ENCODE measurements at places on chromosomes 5 and 9.

GRCh38 chr5:156295431-156295830, 31.5 kb upstream of the SGCD start:
- no peak for DNase-seq

DNA sequence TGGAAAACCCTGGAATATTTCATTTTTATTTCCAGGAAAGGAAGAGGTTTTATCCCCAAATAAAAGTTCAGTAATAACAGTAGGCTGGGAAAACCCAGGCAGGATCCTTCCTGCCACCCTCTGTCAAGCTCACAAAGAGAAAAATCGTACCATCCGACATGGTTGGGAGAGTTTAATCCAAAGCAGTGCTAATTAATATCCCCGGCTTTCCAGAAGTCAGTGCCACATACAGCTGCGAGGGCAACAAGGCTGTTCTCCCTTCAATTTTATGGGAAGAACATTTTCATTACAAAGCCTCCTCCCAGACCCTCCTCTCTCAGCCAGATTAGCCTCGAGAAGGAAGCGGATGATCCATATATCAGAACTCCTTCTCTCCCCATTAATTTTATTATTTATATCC, 95.5 kb downstream of the PAX5 start:
- DNase-seq = no peak

DNA sequence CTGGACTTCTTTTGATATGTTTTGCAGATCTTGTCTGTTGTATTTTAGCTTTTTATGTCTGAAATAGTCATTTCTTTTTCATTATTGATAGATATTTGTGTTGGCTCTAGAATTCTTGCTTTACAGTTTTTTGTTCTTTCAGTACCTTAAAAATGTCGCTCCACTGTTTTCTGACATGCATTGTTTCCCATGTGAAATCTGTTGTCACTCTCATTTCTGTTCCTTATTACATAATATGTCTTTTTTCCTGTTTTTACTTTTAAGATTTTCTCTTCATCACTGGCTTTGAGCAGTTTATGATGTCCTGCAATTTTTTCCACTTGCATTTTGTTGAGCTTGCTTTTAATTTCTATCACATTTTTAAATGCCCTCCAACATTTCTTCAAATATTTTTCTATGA, 270.4 kb upstream of the TARS1 start:
- DNase-seq = no peak

GRCh38 chr5:10904862-10905432, 143.9 kb upstream of the DAP start:
- DNase-seq = no peak

GRCh38 chr9:1461812-1462211, 411.7 kb downstream of the DMRT2 start:
- DNase-seq = no peak

DNA sequence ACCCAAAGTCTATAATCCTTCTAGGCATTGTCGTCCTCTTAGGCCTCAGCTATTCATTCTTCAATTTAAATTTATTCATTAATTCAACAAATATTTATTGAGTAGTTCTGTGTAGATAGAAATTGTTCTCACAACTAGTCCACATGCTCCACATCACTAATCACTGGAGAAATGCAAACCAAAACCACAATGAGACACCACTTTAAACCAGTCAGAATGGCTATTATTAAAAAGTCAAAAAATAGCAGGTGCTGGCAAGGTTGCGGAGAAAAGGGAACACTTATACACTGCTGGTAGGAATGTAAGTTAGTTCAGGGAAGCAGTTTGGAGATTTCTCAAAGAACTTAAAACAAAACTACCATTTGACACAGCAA, 51.1 kb upstream of the TNFSF15 start:
- no peak for DNase-seq

GRCh38 chr5:109997161-109997560, 307.4 kb downstream of the MAN2A1 start:
- no peak for DNase-seq

DNA sequence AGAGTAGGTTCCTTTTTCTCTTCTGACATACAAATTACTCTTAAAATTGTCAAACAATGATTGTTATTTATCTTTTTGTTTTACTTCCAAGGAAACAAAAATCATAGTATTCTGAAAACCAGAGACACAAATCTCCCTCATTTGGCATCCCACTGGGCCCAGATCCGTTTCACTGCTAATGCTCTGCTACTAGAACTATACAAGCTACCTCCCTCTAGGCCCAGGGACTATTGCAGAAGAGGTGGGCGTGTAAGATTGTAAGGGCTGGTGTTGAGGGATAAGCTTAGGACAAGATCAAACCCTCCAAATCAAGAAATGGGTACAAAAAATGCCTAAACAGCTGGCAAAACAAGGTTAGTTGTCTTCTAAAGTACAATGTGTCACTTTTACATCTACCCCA, 928.9 kb upstream of the CDH10 start:
- no peak for DNase-seq

DNA sequence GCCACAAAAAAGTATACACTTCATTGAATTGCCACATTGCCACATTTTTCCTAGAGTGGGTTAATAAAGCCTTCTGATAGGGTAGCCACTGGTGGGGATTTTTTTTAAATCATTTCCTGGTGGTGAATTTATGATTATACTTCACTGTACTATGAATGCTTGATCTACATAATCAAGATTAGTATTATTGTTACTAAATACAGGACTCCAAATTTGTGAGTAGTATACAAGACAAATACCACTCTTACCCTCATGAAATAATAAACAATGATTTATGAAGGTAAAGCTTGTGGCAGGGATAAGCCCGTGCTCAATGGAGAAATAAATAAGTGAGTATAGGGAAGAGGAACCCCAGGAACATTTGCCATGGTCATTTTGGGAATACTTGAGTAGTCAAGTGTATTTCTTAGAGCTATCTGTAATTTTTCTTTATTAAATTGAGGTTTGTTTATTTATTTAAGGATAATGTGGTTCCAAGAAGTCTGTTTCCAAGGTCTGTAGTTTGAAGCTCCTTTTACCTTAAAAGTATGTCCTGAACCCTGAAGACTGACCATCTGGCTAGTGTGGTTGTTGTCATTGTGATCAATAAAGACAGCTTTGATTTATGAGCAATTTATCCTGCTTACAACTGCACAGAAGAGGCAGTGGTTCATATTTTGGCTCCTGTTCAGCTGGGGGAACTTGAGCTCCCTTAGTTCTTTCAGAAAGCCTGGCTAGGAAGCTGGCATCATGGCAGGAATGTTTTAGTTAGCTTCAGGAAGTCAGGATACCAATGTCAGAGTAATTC, 118.6 kb downstream of the ZSWIM6 start:
- peak; percentile 58 for DNase-seq

DNA sequence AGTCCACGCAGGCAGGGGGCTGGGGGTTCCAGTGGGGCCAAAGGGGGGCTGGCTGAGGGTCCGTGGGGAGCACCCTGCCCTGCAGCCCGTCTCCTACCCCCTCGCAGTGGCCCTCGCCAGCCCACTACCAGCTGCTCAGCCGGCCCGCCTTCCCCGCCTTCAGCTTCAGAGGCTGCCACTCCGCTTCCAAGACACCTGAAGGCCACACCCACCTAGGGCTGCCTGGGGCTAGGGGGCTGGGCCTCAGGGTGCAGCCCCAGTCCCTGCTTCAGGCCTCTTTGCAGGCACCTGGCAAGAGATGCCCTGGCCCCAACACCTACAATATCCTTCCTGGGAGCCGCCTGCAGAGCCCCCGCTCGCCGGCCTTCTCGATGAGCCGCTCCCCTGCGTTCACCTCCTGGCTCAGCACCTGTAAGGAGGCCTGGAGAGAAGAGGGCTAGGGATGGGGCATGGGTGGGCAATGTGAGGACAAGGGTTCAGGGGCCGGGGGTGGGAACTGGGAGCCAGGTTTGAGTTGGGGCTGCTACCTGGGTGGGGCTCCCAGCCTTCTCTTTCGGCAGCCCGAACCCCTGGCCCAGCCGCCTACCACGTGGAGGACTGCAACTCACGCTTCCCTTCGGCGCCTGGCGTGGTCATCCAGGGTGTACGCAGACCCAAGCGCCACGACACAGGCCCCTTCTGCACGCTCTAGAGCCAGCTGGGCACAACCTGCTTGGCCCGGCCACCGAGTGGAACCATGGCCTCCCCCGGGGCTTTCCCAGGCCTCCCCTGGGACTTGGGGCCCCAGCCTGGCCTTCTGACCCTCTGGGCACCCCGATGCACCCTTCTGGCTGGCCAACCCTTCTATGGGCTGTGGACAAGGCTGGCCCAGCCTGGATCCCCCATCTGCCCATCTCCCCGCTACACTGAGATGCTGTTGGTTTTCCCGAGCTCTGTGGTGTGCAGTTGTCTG, 1.7 kb downstream of the STPG3 start:
- DNase-seq = no peak

- DNase-seq = peak; percentile 29
These were observed 439.0 kb downstream of the ENC1 start for GRCh38 chr5:74201334-74202081.

DNA sequence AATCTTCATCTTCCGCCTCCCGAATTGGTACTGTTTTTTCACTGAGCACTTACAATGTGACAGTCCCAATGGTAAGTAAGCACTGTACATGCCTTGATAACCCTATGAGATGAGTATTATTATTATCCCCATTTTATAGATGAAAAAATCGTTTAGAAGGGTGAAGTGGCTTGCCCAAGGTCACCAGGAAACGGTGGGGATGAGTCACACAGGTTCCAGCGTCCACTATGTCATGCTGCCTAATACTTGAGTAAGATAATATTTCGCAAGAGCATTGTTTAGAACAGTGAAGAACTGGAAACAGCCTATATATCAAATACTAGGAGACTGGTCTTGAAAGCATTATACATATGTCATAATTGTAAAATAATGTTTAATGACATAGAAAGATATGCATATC, 12.9 kb downstream of the HAND1 start:
- DNase-seq = peak; percentile 74

DNA sequence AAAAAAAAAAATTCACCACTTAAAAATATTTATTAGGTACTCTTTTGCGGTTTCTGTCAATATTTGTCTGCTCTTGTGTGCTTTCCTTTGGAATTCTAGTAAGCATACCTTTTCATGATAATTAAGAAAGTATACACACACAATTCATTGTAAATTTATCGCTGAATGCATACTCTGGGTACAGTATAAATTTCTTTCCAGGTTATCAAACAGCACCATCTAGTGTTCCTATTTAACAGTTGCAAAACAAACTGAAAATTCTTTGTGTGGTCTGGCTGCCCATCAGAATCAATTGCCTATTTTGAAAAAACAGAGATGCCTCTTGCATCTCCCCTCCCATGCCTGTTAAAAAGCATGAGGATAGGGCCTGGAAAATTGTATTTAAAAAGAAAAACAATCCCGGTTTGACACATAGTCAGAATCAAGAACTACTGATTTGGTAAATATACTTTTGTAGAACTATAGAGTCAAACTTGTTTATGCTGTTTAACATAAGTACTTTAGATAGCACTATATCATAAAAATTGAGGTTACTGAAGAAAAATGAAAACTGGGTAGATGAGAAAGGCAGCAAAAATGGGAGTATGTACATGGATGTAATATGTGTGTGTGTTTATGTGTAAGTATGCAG, 16.2 kb downstream of the PGGT1B start:
- DNase-seq = peak; percentile 51

DNA sequence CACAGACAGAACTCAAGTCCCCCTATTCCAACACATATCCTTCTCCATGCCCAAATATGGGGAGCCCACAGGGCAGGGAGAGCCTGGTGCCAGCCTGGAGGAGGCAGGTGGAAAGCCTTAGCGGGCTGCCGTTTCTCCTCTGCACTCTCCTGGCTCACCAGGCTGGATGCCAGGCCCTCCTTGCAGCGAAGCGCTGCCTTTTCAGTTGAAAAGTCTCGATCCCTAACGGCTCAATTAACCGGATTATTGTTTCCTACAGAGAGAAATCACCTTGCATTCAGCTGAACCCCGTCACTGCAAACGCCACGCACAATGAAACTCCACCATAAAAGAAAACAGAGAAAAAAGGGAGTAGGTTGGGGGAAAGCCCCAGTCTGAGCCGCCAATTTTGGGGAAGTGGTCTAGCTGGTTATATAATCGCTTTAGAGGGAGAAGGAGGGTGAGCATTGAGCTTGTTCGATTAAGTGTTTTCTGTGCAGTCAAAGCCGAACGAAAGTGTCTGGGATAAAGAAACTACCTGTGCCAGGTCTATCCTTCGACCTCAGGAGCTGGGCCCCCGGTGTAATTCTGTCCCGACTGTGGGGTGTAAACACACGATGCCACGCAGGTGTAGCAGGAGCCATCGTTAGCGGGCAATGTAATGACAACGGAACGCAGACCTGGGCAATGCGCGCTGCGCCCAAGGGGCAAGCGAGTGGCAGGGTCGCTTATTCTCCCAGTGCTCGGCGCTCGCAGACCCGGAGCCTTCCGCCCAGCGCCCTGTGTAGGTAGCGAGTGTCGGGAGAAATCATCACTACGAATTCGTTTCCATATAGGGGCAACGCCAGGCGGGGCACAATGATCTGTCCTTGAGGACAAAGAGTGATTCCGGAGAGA, 3.8 kb downstream of the BARHL1 start:
- DNase-seq = no peak

DNA sequence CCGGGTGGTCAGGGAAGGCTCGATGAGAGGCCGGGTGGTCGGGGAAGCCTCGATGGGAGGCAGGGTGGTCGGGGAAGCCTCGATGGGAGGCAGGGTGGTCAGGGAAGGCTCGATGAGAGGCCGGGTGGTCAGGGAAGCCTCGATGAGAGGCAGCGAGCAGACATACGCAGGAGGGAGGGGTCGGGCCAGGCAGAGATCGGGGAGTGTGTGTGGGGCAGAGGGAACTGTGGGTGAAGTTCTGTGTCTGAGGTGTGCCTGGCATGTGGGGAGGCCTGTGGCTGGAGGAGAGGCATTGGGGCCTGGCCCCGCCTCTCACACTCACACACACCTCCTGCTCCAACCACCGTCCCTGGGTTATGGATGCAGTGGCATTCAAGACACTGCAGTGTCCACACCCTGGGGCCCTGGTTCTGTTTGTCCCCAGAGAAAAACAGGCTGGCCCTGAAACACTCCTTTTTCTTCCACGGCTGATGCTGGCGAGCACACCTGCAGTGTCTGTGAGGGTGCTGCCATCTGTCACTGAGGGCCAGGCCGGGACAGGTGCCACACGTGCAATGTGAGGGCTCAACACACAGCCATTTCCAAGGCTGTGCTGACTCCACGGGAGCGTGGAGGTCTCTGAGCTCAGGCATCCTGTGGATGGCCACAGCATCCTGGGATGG, 6.5 kb upstream of the PLEKHG4B start:
- DNase-seq = no peak

GRCh38 chr9:98324801-98325200, 69.4 kb upstream of the TBC1D2 start:
- no peak for DNase-seq

DNA sequence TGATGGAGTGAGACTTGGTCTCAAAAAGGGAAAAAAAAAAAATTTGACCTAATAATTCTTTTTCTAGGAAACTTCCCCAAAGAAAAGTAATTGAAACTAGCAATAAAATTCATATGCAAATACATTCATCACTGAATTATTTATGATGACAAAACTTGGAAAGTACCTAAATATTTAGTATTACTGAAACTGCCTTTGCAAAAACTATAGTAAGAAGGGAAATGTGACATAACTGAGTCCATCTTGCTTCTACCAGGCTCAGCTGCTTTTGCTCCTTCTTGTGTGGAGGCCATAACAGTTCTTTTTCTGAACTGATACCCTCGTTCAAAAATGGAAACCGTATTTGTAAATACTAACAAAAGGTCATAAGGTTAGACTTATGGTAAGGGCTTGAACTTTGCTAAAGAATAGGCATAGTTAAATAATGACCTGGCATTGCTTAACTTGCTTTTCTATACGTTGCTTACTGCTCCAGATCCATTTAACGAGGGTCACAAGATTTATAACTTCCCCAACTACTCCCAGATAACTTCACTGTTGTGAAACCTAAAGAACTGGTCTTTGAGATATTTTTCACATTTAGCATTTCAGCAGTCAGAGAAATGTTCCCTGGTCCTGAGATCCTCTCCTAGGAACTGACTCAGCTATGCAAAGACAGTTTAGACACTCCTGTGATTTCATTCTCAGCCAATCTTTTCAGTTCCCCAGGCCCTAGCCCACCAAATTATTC, 68.4 kb downstream of the CFAP95 start:
- peak; percentile 68 for DNase-seq
